ENCODE measurements at places on chromosomes 2 and 18. TPM values are rescaled to one million over a fixed set of nuclear protein-coding genes. Genes with fewer than 3 reads are reported as not detected.

PTPRM gene
- 21.2 TPM for total RNA-seq

GRCh38 chr18:38941711-38942561 lies 1376.3 kb upstream of the CELF4 start:
- no peak for DNase-seq

- no peak for DNase-seq
These were observed 6.1 kb downstream of the SLC66A2 start for GRCh38 chr18:79945118-79946042.

- no peak for DNase-seq
These were observed 43.4 kb downstream of the DSC3 start for GRCh38 chr18:30999186-30999585.

GRCh38 chr2:101205521-101206479 lies 46.9 kb upstream of the CNOT11 start:
- DNase-seq, result peak; percentile 47

CD302 gene
- total RNA-seq, result 5.1 TPM

DNA sequence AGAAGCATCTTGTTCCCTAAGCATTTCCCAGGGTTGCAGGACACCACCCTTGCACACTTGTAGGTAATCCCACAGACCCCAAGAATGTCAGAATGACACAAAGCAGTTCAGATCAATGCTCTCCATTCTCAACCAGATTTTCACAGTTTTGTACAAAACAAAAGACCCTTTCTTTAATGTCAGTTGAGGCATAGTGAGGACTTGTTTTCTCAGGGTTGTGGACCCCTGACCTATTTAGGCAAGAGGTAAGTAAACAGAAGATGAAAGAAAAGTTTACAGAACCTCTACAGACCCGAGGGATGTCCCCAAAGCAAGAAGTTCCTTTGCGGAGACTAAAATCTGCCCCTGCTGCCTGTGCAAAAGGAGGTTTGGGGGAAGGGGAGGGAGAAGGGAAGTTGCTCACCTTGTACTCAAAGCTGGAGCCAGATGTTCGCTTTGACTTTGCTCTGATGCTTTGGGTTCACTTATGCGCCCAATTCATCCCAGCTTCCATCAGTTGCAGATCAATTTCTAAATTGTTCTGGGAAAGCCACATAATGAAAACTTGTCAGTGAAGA lies 635.4 kb downstream of the EPHA4 start:
- DNase-seq, result no peak

DNA sequence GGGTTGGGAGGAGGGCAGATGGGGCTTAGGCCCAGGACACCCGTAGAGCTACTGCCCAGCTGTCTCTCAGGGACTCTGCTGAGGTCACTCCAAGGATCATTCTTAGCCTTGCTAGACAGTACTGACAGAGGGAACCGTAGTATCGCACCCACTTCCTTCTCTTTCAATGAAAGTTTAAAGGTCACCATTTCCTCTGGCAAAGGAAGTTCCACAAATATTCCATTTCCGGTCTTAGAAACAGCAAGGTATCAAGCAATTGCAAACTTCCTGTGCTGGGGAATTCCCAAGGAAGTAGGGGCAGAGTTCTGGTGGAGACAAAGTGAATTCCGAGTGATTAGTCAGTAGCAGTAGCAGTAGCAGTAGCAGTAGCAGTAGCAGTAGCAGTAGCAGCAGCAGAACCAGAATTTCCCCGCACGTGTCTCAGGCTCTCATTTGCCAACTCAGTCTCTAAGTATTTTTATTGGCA lies 24.7 kb downstream of the IL1B start:
- DNase-seq, result no peak

MYO5B gene
- not detected for total RNA-seq

DNA sequence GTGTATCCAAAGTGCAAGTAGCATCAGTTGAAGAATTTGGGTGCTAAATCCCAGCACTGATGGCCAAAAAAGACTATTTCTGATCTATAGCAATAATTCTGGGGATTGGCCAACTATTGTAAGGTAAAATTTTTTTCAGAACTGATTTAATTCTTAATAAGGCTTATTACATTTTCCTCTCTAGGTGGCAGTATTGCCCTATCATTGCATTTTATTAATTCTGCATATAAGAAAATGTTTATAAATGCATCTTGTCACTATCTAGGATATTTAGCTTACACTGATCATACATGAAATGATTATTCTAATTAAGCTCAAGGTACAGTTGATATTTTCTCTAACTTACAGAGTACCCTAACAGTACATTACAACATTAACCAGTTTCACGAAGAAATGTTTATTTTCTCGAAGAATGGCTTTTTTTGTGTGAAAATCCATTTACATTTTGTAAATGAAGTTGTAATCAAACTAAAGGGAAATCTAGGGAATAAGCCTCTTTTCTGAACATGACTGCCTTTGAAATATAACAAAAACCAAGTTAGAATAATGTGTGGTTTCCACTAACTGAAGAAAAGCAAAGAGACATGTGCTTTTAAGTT lies 11.0 kb downstream of the TTN start:
- DNase-seq, result peak; percentile 27

DNA sequence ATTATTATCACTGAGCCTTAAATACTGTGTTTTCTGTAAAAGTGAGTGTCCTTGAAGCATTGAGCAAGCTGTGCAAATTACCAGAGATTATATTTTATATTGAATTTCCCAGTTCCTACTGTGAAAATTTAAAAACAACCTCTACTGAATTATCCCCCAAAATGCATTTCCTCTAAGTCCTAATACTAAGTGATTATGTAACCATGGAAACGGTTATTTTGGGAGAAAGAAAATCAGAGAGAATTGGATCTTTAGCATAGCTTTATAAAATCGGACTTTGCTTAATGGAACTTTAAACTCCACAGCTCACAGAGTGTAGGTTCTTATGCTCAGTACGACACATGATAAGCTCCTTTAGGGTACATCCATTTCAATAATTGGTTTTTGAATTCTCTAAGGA lies 19.3 kb upstream of the CHMP1B start:
- DNase-seq, result no peak

- no peak for DNase-seq
These were observed 174.0 kb downstream of the ARL4C start for GRCh38 chr2:234322766-234323465.

- no peak for DNase-seq
These were observed 230.0 kb downstream of the NCKAP5 start for GRCh38 chr2:133338224-133338623.

Measured in naive thymus-derived CD4-positive, alpha-beta T cell (primary cell).